ENCODE measurements at places on chromosomes 12 and 14. TPM values are rescaled to one million over a fixed set of nuclear protein-coding genes. Genes with fewer than 3 reads are reported as not detected.

FOXM1 gene
- total RNA-seq, result 0.84 TPM

GRCh38 chr12:127943481-127944210 lies 323.3 kb upstream of the TMEM132C start:
- no peak for DNase-seq
- no peaks in the 10 kb centered on the region for H3K27me3 ChIP-seq
- H3K36me3 ChIP-seq, result no peaks in the 10 kb centered on the region
- no peaks in the 10 kb centered on the region for H3K4me1 ChIP-seq

DNA sequence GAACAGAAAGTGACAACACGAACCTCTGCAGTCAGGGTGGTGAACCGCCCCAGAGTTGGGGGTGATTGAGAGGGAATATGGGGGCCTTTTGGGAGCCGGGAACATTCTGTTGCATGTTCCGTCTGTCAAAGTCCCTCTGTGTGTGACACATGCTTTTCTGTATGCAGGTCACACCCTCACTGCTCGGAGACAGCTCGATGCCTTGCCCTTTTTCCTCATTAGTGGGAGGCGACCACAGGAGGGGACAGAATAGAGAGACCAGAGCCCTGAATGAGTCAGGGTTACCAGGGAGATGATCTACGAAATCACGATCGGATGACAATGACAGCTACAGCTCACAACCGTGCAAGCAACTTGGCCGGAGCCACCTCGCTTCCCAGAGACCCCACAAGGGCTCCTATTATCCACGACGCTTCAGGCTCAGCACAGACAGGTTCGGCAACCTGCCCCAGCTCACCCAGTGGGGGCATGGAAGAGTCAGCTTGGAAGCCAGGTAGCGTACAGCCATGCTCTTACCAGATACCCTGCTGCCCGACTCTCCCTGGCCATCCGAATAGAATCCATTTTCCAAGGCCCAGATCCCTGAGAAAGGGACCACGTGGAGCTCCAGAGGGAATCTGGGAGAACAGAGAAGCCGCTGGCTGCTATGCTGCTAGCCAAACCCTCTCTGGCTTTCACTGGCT lies 38.8 kb downstream of the TESC start:
- DNase-seq, result no peak
- H3K4me1 ChIP-seq, result peaks cover 14% of the 10 kb centered on the region

- peaks cover 10% of the 10 kb centered on the region for H3K36me3 ChIP-seq
- DNase-seq, result no peak
- no peaks in the 10 kb centered on the region for H3K4me1 ChIP-seq
- no peak within 1 kb of the TSS for H3K27ac ChIP-seq
- no peak within 1 kb of the TSS for H3K4me3 ChIP-seq
- no peaks in the 10 kb centered on the region for H3K27me3 ChIP-seq
Measured at GRCh38 chr12:2857021-2857431, at the start of gene TEX52. TEX52 (minus strand) TSS chr12:2857039; CDS start chr12:2857026, 13 bp downstream.

IRAK3 gene
- 3.9 TPM for total RNA-seq

IPO4 gene
- total RNA-seq, result 35.0 TPM

SCN8A gene
- 1.0 TPM for total RNA-seq

DNA sequence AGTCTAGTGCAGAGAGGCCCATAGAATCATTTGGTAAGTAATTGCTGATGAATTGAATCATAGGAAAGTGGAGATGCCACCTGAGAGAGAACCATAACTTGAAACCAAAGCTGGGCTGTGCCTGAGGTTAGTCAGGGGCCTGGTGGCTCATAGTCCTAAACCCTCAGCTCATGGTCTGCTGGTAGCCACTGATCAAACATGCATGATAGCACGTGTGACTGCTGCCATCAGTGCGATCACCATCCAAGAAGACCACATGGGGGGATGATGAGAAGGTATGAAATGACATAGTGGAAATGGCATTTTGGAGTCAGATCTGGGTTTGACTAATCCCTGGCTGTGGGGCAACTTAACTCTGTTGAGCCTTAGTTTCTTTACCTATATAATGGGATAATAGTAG lies 190.5 kb downstream of the CACNA1C start:
- H3K27ac ChIP-seq, result no peak overlapping the region
- no peaks in the 10 kb centered on the region for H3K36me3 ChIP-seq

KRT84 gene
- not detected for total RNA-seq

SART3 gene
- total RNA-seq, result 142 TPM

KRT77 gene
- total RNA-seq, result not detected

- no peak overlapping the region for H3K27ac ChIP-seq
- DNase-seq, result no peak
- H3K4me1 ChIP-seq, result no peaks in the 10 kb centered on the region
Measured at GRCh38 chr12:110269622-110270124, 11.4 kb upstream of the ATP2A2 start.

FICD gene
- total RNA-seq, result 9.1 TPM

GRCh38 chr12:113552760-113553159 lies 81.1 kb upstream of the LHX5 start:
- no peak for DNase-seq
- no peaks in the 10 kb centered on the region for H3K27me3 ChIP-seq
- H3K4me3 ChIP-seq, result no peak overlapping the region

DNA sequence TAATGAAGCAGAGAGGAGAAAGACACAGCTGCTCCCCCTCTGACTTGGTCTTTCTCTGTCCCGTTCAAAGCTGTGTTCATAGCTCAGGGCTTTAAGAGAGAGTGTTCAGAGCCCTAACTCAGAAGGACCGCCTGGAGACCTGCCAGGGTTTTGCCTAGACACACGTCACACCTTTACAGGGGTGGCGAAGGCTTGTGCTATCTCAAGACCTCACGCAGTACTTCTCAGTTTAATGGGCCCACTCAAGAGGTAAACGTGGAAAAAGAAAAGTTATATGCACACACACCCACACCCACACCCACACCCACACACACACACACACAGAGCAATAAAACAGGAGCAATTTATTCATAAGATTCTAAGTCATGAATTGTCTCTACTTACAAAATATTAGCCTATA lies 374.3 kb downstream of the C12orf75 start:
- H3K4me1 ChIP-seq, result no peaks in the 10 kb centered on the region
- H3K36me3 ChIP-seq, result no peaks in the 10 kb centered on the region
- no peak overlapping the region for H3K4me3 ChIP-seq
- H3K27me3 ChIP-seq, result no peaks in the 10 kb centered on the region
- no peak overlapping the region for H3K27ac ChIP-seq

CAND1 gene
- 108 TPM for total RNA-seq

DNA sequence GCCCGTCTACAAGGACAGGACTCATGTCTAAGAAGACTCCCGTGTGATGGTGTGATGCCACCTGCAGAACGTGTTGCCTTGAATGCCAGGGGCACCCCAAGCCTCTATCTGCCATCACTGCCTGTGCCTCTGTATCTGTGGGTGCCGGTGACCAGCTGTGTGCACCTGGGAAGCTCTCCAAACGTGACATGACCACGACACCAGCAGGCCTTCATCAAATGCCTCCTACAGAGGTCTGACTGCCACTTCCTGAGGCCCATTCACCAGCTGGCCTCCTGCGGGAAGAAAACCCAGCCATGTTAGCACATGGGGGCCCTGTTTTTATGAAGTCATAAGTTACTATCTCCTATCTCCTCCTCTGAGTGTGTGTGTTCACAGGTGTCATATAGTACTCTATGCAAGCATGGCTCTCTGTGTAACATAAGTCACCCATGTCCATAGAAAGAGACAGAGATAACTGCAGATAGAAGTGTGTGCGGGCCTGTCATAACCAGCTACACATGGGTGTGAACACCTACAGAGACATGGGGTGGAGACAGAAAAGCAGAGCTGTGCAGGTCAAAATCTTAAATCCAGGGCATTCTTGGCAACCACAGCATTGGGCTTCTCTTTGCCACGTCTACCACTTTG lies 18.3 kb upstream of the SERPINA4 start:
- no peak for DNase-seq
- no peak overlapping the region for H3K4me3 ChIP-seq
- no peaks in the 10 kb centered on the region for H3K36me3 ChIP-seq
- no peaks in the 10 kb centered on the region for H3K27me3 ChIP-seq
- no peak overlapping the region for H3K27ac ChIP-seq

DNA sequence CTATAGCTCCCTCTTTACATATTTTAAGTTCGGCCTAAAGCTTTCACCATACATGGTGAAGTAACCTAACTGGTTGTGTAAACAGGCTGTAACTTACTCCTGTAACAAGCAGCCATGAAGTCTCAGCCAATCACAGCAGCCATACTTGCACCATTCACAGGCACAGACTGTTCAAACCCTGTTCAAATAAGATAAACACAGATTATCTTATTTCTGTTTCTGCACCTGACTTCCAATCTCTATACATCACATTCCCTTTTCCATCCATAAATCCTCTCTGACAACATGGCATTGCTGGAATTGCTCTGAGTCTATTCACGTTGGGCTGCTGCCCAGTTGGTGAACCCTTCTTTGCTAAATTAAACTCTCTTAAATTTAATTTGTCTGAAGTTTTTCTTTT lies 34.5 kb upstream of the ARID2 start:
- no peak overlapping the region for H3K27ac ChIP-seq
- H3K27me3 ChIP-seq, result no peaks in the 10 kb centered on the region
- no peak for DNase-seq
- H3K36me3 ChIP-seq, result no peaks in the 10 kb centered on the region

DNA sequence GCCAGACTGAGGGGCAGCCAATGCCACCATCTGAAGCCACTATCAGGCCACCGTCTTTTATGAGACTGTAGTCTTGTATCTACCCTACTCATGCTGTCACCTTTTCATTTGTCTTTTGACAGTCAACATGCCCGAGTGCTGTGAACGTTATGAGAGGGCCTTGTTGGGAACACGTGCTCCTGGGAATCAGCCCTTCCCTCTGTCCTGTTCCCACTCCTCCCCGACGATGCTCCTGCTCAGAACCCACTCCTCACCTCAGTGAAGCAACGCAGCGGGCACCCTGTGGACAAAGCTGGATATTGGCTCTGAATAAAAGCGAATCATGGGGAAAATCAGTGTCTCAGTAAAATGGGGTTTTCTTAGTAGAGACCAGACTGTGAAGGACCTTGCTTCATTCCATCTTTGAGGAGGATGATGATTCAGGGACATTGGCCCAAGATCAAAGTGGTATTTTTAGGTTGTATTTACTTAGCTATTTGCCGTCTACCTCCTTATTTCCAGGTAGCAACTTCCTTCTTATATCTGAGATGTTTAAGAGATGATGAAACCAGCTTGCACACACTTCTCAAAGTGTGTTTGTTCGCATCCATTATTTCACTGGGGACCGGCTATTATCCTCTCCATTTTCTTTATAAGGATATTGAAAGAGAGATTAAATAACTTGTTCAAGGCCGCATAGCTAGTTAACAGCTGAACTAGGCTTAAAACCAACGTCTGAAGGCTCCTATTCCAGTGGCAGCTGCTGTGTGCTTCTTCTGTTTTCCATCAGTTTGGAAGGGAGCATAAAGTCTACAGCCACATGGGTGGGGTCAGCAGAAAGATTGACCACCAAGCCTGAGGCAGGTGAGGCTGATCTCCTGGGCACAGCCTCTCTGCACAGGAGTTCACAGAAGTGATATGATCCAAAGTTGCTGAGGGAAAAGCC lies 43.9 kb upstream of the CTDSP2 start:
- DNase-seq, result no peak
- no peaks in the 10 kb centered on the region for H3K36me3 ChIP-seq
- H3K27me3 ChIP-seq, result no peaks in the 10 kb centered on the region
- no peak overlapping the region for H3K4me3 ChIP-seq

- no peak overlapping the region for H3K27ac ChIP-seq
- H3K4me3 ChIP-seq, result no peak overlapping the region
- peaks cover 18% of the 10 kb centered on the region for H3K4me1 ChIP-seq
- H3K27me3 ChIP-seq, result peaks cover 25% of the 10 kb centered on the region
- H3K36me3 ChIP-seq, result no peaks in the 10 kb centered on the region
Measured at GRCh38 chr12:13176256-13176655, 20.3 kb upstream of the EMP1 start.

DNA sequence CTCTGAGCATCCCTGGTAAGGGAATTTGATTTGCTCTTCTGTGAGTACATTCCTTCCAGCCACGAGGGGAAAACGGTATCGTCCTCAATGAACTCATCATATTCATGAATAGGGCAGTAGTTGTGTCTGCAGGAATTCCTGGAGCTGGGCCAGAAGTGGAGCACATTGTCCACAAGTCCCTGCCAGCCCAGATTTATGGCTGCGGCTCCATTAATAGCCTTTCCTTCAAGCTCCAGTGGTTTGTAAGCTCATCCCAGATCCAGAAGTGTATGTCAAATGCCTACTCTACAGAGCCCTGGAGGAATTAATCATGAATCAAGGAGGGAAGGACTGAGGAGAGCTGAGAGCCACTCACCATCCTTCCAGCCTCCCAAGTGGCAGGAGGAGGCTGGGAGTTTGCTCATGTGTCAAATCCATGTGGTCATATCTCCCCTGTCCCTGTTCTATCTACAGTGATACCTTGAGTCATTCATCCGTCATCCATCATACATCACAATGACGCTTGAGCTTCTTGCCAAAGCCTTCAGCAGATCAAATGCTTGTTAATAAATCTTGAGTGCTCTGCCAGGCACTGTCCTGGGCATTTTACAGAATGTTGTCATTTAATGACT lies 65.5 kb downstream of the SVOP start:
- H3K36me3 ChIP-seq, result no peaks in the 10 kb centered on the region
- no peak overlapping the region for H3K4me3 ChIP-seq
- no peaks in the 10 kb centered on the region for H3K4me1 ChIP-seq
- H3K27me3 ChIP-seq, result no peaks in the 10 kb centered on the region
- H3K27ac ChIP-seq, result no peak overlapping the region
